ENCODE measurements at places on chromosomes 12 and 14.

- DNase-seq: no peak
Observed at GRCh38 chr12:122354958-122355641, 67.4 kb downstream of the CLIP1 start.

DNA sequence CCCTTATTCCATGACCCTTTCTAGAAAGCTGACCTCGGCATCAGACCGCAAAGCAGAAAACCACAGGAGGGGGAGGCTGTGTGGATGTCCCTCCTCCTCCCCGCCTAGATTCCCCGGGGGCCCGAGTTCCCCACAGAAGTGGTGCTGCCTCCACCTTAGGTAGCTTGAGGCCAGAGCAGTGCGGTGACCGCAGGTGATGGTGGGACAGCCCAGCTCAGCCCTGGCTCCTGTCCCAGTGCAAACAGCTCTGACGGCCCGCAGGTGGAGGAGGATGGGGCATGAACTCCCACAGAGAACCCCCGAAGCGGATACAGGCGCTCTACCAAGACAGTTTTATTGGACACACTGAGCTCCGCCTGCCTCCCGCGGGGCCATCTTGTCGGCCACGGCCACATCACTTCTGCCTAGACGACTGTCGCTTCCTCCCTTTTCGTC lies 19.5 kb downstream of the ARL6IP4 start:
- DNase-seq: no peak

DNA sequence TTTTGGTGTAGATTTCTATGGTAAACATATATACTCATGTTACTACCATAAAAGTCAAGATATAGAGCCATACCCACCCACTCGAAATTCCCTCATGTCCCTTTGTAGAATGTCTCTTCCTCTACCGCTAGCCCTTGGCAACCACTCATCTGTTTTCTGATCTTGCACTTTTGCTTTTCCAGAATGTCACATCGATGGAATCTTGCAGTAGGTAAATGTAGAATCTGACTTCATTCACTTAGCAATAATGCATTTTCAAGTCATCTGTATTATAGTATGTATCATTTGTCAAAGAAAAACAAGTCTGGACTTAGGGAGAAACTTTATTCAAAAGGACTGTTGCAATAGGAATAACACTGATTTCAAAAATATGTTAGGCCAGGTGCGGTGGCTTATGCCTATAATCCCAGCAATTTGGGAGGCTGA lies 19.3 kb upstream of the CLEC2D start:
- DNase-seq: no peak

DNA sequence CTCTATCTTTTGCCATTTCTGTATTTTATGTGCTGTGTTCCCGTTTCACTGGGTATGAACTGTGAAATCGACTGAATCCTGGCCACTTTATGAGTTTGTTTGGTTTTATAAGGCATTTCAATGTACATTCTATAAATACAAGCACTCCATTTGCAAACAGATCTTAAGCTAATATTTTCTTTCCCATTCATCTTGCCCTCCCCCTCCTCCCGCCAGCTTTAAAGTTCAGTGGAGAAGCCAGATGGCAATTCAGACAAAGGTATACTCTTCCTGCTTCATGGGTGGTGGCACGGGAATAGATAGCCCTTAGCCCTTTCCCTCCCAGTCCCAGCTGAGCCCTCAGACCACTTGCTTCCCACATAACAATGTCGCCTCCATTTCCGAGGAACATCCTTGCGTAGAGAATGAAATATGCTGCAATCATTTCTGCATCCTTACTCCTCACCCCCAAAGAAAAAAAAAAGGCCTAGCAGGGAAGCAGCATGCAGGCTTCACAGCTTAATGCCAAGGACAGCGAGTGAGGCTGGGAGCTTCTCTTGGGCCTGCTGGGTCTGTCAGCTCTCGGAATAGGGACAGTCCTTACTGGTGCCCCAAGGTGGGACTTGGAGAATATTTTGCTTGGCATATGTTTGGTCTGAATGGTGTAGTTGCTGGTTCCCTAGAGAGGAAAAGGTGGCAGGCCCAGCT lies 52.8 kb upstream of the SRSF5 start:
- DNase-seq: peak; percentile 21

DNA sequence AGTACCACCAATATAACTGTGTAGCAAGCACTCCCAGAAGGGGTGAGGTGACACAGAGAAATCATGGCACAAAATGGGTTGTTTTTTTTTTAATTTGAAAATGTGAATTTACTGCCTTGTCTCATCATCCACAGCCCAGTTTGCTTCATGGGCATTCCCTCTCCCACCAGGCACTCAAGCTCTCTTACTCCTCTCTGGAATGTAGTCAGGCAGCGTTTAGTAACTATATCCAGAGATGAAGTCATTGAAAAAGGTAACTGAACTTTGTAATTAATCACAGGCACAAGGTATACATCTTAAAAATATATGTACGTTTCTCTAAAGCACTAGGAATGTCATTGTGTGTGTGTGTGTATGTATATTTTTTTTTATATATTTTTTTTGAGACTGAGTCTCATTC lies 91.4 kb downstream of the FAR2 start:
- DNase-seq: no peak

- DNase-seq: no peak
Observed at GRCh38 chr14:104656014-104656714, 33.3 kb upstream of the INF2 start.

DNA sequence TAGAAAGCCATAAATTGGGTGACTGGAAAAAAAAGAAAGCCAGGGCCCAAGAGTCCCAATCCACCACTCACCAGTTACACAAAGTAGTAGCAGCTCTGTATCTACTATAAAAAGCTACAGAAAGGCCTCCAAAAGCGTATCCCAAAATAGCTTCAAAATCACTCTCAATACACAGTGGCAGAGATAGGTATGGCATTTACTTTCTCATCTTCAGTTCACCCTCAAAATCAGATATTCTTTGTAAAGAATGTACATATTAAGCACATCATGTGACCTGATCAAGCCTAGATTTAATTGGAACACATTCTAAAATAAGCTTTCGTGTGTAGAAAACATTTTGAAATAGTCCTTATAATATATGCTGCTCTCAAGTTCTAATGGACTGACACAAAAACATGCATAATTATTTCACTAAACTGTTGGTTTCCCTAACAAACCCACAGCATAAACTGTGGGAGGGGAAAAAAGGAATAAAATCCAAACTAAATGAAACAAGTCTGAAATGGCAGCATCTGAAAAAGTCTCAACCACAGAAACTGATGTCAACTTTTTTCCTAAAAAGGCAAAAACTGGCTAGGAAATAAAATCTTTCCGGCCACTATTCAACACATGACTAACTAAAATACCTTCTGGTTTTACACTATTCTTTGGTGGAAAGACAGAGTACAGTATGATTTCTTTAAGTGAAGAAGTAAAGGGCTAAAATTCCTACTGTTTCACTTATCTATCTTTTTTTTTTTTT lies 25.9 kb downstream of the UBE2N start:
- no peak for DNase-seq

- DNase-seq: no peak
Observed at GRCh38 chr12:113796852-113797534, 169.1 kb downstream of the RBM19 start.

DNA sequence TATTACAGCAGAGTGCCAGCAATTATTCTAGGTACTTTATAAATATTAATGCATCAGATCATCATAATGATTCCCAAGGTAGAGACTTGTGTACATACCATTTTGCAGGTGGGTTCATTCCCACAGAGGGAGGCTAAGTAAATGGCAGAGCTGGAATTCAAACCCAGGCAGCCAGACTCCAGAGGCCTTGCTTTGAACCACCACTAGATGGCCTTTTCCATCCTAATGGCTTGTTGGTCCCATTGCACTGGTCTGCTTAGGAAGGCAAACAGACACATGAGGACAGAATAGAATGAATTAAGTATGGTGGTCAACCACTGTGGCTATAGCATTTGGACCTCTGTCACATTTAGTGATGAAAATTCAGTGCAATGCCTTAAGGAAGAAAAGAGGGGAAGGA lies 158.7 kb downstream of the METTL25 start:
- DNase-seq: no peak

GRCh38 chr12:10409392-10409791 lies at the start of gene KLRC4:
Gene KLRC4, minus strand, starts transcription at chr12:10409757. Its CDS starts 182 bp downstream, at chr12:10409575.
- DNase-seq: no peak

DNA sequence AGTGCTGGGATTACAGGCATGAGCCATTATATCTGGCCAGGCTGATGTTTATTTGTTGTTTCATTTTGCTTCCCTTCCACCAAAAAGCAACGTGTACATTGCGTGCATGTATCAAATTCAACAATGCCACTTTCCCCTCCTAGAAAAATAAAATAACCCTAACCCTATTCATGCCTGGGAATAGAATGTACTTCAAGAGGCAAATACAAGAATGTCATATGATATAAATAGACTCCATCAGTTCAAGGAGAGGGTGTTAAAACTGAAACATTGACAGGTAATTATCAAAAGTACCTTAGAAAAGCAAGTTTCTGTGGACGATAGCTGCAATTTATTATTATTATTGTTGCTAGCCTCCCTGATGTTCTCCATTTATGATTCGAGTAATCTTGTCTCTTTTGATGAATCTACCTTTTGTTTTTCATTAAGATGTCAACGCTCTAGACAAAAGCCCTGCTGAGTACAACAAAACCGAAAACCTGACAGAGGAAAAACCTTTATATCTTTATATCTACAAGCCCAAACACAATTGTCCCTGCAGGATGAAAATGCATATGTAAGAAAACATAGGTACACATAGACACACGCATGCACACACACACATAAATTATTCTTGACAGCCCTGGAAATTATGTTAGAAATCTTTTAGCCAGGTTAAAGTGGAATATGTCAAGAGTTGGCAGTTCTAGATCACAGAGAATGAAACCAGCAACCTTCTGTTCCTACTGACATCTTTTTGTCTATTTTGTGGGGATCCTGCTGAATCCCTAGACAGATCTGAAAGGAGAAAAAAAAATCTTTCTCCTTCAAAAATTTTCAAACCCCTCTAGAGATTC lies 98.9 kb downstream of the BTG1 start:
- DNase-seq: no peak

DNA sequence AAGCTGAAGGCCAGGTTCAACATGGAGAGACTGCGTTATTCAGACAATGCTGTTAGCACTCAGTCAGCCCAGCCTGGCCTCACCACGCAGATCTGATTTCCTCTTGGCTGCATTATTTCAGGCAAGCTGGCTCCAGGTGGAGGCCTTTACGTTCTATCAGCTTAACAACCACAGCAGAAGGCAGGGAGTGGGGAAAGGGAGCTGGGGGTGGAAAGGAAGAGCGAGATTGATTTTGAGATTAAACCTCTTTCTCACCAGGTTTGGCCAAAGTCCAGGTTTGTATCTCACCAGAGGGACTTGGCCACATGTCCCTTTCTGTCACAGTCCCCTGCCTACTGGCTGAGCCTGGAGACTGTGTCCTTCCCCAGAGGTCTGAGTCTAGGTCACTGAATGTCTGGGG lies 543.7 kb upstream of the TMEM132C start:
- peak; percentile 89 for DNase-seq

GRCh38 chr14:32637582-32637981 lies 301.1 kb upstream of the NPAS3 start:
- no peak for DNase-seq

DNA sequence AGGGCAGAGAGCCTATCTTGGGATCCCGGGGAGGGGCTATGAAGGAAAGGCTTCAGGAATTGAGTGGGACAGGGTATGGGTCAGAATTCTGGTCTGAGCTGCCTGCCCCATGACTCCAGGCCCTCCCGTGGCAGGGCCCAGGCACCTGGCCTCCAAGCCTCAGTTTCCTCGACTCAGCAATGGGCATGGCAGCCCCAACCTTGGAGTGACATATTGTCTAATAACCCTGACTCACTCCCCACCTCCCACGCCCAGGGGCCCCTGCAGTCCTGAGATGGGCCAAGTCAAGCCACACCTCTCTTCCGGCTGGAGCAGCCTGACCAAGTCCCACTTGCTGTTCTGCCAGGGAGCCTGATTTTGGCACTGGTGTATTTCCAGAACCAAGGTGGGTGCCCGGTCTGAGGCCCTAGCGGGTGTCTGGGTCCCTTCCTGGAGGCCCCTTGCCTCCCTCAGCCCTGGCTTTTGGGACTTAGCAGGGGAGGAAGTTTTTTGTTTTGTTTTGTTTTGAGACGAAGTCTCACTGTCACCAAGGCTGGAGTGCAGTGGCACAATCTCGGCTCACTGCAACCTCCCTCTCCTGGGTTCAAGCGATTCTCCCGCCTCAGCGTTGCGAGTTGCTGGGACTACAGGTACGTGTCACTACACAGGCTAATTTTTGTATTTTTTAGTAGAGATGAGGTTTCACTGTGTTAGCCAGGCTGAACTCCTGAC lies 40.3 kb upstream of the RCOR1 start:
- DNase-seq: no peak

DNA sequence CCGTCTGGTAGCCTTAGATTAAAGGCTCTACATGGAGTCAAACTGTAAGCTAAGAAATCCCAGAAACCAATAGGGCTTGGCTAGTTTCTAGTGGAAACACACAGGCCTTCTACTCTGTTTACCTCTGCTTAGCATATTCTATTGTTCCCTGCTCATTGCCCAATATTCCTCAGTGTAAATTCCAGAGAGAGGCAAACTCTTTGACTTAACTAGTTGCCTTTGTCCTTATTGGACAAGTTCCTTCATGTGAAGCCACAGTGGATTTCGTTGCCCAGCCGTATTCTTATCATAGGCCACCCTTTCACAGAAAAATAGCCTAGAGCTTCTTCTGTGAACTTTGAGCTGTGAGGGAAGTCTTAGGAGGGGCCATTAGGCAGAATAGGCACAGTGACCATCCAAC lies 186.1 kb downstream of the PLCZ1 start:
- DNase-seq: no peak

DNA sequence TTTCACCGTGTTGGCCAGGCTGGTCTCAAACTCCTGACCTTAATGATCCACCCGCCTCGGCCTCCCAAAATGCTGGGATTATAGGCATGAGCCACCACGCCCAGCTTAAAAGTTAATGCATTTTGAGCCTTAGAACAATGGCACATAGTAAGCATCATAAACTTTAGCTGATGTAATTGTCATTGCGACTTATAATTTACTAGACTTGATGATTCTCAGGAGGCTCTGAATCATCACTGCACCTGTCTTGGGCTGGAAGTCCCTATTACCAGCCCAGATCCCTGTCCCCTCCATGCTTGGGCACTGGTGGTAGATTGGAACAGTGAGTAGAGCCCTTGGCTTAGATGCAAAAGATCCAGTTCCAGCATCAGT lies 26.1 kb downstream of the KMT5A start:
- no peak for DNase-seq

- DNase-seq: no peak
Observed at GRCh38 chr14:83196236-83196635, 1662.6 kb upstream of the SEL1L start.

DNA sequence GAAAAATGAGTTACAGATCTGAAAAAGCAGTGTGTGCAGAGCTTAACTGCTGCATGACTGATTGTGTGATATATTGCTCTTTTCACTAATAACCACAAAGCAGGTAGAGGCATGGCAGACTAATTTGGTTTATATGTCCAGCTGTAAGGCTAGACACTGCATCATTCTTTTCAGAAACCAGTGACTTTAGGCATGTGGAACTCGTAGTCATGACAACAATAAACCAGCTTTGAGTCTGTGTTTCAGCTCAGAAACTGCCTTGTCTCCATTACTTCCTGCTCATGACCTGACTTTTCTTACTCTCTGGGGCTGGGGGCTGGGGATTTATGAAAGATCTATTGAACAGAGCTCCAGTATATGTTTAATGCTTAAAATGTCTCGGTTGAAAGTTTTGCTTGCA lies 146.8 kb upstream of the LRIG3 start:
- no peak for DNase-seq
